ENCODE measurements at places on chromosomes 6 and 20. TPM values are rescaled to one million over a fixed set of nuclear protein-coding genes. Genes with fewer than 3 reads are reported as not detected.

Gene HCRTR2
- total RNA-seq = not detected

Gene VSX1
- not detected for total RNA-seq

Gene TSBP1
- not detected for total RNA-seq

Gene ULBP1
- 0.99 TPM for total RNA-seq

Gene SLC39A7
- total RNA-seq = 67.1 TPM

Gene BTBD3
- 17.3 TPM for total RNA-seq

Gene ANKRD66
- not detected for total RNA-seq

Gene SENP6
- 81.2 TPM for total RNA-seq

Gene PTCRA
- not detected for total RNA-seq

Gene CYP39A1
- not detected for total RNA-seq

Gene KHDC1L
- not detected for total RNA-seq

Gene ENTPD6
- 43.5 TPM for total RNA-seq

Gene SPATA2
- total RNA-seq = 10.4 TPM

Gene GRM4
- not detected for total RNA-seq

Gene PRND
- not detected for total RNA-seq

Gene CALHM6
- 29.2 TPM for total RNA-seq

Gene GNAS
- 505 TPM for total RNA-seq

Gene DEK
- total RNA-seq = 170 TPM

Gene SAMD5
- total RNA-seq = not detected

Gene CCDC170
- 0.15 TPM for total RNA-seq

Gene SLC22A1
- 3.7 TPM for total RNA-seq

Gene MROH8
- total RNA-seq = 1.1 TPM

Gene PNPLA1
- not detected for total RNA-seq

Gene SEL1L2
- total RNA-seq = not detected

Gene JAG1
- 1.3 TPM for total RNA-seq

Gene HMGCLL1
- total RNA-seq = not detected

Gene CPXM1
- 0.76 TPM for total RNA-seq

Gene GPR6
- not detected for total RNA-seq

Gene PBOV1
- not detected for total RNA-seq

Gene BTNL2
- total RNA-seq = not detected

Gene LAMA2
- total RNA-seq = 0.65 TPM

Gene CTSZ
- 54.1 TPM for total RNA-seq

Gene C6orf89
- 31.5 TPM for total RNA-seq

Gene REM1
- total RNA-seq = not detected

Gene ELOVL4
- total RNA-seq = 2.1 TPM

Gene TRIM31
- not detected for total RNA-seq
